ENCODE measurements at places on chromosomes 16 and 17.
A peak's percentile ranks its signal among the peaks of the same experiment; 100 is the strongest.

DNA sequence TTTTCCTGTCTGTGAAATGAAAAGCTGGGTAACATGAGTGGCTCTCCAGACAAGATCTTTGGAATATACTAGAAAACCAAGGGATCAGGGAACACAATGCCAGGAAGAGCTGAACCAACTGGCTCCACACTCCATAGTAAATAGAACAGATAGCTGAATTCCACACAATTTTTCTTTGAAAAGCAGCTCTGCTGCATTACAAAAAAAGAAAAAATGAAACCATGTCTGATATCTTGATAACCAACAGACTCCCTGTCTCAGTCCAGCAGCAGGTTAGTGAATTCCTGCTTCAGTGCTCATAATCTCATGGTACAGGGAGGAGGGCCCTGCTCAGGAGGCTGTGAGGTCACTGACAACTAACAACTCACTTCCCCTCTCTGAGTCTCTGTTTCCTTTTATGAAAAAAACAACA, 97.1 kb downstream of the CDH11 start:
- no peak for DNase-seq

DNA sequence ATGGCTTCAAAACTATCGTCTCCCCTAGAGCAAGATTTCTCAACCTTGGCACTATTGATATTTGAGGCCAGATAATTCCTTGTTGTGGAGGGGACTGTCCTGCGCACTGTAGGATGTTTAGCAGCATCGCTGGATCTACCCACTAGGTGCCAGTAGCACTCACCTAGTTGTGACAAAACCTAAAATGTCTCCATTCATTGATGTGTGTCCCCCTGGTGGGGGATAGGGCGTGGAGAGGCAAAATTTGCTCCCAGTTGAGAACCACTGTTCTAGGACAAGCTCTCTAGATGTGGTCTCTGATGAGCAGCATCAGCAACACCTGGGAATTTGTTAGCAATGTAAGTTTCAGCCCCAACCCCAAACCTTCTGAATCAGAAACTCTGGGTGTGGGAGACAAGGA, 259.0 kb downstream of the XYLT1 start:
- no peak for DNase-seq

DNA sequence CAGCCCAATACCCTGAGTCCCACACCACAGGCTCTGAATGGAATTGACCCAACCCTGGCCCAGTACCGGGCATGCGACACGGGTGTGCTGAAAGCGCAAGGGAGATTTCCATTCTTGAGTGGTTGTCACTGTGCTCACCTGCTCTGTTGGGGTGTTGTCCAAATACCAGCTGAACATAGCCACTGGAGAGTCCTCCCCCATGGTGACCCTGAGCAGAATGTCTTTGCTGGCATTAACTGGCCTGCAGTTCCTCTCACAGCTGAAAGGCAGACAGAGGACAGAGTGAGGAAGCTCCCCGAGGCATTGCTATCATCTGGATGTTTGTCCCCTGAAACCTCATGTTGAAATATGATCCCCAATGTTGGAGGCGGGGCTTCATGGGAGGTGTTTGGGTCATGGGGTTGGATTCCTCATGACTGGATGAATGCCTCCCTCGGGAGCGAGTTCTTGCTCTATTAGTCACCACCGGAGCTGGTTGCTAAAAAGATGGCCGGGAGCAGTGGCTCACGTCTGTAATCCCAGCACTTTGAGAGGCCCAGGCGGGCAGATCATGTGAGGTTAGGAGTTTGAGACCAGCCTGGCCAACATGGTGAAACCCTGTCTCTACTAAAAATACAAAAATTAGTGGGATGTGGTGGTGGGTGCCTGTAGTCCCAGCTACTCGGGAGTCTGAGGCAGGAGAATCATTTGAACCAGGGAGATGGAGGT, 57.3 kb upstream of the BCO1 start:
- no peak for DNase-seq

DNA sequence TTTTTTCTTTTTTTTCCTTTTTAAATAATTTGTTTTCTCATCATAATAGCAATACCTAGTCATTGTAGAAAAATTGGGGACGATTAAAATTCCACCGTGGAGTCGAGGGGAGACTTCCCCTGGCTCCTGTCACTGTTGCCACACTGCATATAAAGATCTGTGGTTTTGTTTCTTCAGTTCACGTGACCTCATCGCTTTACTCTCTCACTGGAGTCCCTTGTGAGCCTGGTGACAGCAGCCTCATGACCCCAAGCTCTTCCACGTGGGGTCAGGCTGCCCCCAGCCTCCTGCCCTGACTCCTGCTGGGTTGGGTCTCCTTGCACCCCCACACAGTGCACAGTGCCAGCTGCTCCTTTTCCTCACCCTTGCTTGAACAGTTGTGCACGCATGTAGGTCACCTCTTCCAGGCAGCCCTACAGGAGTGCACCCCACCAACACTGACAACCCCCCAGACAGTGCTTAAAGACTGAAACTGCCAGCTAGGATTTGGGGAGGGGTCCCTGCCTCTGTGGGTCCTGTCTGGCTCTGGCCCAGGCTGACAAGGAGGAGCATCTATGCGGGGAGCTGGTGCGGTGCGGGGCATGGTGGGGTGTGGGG, 7.3 kb upstream of the METRNL start:
- DNase-seq: no peak

DNA sequence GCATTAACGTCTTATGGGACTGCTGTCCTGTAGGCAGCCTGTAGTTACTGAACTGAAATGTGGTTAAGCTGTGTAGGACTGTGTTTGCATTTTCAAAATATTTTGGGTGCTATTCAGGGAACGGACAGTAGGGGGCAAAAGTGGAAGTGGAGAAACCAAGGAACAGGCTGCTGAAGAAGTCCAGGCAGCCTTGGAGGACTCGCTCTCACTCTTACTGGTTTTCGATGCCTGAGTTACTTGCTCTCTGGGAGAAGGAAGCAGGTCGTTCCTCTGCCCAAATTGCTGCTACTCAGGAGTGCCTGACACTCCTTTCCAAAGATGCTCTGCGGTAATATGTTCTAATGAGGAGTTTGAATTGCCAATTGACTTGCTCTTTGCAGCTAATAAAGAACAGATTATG, 64.5 kb upstream of the RBFOX1 start:
- DNase-seq: peak; percentile 25
